ENCODE measurements at places on chromosomes 16 and 17.

DNA sequence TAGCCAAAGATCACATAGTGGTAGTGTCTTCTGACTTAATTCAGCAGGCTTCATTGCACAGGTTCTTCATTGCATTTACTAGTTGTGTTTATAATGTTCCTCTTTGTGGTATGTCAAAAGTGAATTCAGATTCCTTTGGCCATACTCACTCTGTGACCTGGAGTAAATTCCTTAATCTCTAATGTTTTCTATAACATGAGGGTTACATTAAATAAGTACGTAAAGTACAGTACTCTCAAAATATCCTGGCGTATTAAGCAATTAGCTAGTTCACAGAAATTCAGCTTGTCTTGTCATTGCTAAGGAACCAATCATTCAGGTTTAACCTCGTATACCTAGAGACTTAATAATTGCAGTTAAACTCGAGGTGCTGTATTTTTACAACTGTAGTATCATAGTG is 4.2 kb downstream of the RPS6KB1 start:
- DNase-seq = no peak

GRCh38 chr17:33519692-33520091 is 226.6 kb upstream of the ASIC2 start:
- DNase-seq = no peak

DNA sequence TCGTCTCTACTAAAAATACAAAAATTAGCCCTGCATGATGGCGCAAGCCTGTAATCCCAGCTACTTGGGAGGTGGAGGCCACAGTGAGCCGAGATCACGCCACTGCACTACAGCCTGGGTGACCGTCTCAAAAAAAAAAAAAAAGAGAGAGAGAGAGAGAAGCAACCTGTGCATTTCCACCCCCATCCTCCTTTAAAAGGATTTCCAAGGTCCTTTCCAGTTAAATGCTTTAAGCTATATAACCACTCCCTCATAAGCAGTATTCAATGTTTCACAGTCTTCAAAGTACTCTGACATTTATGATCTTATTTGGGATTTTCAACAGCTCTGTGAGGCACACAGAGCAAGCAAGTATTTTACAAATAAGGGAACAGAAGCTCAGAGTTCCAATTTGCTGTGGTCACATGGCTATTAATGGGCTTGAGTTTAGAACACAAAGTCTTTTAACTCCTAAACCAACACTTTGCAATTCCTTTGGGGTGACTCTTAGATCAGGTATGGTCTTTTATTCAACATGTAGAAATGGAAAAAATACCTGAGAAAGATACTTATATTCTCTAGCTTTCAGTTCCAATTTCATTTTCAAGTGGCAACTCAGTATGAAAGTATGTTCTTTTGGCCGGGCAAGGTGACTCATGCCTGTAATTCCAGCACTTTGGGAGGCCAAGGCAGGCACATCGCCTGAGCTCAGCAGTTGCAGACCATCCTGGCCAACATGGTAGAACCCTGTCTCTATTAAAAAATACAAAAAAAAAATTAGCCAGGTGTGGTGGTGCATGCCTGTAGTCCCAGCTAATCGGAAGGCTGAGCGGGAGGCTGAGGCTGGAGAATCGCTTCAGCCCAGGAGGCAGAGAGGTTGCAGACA is 31.3 kb downstream of the SPOP start:
- peak; percentile 77 for DNase-seq

GRCh38 chr17:44074911-44075285 is 4.4 kb downstream of the G6PC3 start:
- DNase-seq = no peak

DNA sequence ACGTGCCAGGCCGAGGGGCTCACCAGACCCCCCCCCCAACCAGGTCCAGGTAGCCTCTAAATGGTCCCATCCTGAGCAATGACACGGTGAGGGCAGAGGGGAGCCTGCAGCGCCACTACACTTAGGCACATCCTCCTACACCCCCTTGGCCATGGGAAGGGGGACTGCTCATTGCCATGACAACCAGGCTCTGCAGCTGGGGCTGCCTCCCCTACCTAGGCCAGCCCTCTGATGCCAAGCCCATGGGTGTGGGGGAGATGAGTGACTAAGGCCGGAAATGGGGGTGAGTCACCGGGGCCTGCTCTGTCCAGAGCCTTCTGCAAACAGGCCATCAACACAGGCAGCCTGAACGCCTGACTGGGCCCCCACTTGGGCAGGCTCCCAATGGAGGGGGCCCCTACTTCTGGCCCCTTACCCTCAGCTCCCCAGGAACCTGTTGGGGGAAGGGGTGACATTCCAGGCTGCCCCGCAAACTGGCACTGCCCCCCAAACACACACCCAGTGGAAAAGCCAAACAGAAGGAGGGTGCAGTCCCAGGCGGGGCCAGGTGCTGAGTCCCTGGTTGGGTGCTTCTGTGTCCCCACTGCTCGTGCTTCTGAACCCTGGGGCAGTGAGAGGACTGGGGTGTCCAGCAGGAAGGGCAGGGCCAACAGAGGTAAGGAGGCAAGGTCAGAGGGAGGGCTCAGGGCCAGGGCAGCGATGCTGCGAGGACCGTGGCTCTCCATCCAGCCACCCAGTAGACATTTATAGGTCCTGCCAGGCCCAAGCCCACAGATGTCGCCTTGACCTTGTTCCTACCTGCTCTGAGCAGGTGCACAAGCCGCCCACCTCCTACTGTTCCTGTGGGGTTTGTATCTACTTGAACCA is 8.2 kb downstream of the PLCD3 start:
- peak; percentile 74 for DNase-seq

DNA sequence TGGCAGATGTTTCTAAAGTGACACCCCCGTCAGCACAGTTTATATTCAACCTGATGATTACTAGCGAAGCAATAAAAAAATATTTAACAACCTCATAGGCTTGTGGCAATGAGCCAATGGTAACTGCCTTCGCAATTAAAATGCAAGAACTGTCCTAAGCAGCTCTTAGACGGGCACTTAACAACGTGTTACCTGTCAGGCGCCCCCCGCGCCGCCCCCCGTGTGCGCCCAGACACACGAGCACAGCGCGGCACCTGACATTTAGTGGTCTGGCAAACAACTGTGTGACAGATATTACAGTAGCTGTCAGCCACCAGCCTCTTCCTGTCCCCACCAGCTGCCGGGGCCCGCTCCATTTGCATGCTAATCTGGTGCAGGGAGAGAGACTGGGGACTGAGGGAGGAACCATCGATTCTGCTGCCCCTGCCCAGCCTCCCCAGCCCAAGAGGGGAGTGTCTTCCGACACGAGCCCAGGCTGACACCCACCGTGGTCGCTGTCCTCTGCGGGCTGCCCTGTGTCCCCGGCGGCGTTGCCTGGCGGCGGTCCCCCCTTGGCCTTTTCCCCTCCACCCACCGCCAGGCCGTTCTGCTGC is 12.7 kb downstream of the NDUFAF8 start:
- no peak for DNase-seq

- DNase-seq = no peak
These were observed 1.3 kb downstream of the NETO2 start for GRCh38 chr16:47142486-47142820.

- DNase-seq = no peak
These were observed 44.6 kb upstream of the SLC38A10 start for GRCh38 chr17:81339534-81340296.

DNA sequence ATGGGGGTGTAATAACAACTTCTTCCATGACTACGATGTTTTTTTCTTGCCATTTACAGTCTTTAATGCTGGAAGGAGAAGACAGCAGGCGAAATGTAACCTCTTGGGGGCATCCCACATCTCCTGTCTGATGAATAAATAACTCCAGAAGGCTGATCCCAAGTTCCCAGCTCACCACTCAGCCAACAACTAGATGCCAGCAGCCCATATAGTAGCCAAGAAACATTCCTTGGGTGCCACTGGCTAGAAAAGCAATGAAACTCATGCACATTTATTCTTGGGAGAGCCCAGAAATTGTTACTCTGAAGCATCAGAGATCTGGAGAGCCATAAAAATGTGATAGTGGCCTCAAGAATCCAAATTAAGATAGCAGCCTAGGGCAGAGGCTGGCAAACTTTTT is 22.7 kb upstream of the TMEM101 start:
- no peak for DNase-seq

DNA sequence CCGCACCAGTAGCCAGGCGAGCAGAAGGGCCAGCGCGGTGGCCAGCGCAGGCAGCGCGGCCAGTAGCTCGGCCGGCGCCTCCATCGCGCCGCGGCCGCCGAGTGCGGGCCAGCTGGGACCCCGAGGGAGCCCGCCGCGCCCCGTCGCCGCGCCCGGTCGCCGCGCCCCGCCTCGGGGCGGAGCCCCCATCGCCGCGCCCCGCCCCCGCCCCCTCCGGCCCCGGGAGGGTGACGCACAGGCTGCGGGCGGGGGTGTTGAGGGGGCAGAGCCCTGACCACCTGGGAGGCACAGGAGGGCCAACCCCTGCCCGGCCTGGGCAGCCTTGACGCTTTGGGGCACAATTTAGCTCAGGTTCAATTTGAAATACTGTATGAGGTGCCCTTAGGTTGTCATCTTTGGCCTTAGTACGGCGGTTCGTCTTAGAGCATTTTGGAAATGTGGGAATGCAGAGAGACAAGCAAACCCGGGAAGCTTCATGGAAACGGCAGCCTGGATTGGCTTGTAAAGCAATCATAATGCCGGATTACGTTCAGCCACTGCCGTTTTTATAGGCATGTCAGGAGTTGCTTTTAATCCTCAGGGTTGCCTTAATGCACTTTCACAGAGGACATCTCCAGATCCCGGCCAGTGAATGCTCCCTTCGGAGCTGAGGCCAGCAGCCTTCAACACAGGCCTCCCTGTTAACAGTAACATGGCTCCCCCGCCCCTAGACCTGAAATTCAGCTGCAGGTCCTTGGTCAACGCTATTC is at the start of gene MXRA7:
TSS of gene MXRA7 (minus strand) at position 103 of the 749 bp plus-strand sequence. CDS start at position 84, 19 bp downstream.
- peak; percentile 86 for DNase-seq

GRCh38 chr17:72634621-72635020 is 457.9 kb downstream of the SLC39A11 start:
- no peak for DNase-seq

GRCh38 chr17:7684851-7685532 is 2.3 kb downstream of the TP53 start:
- DNase-seq = no peak

GRCh38 chr16:69934044-69934443 is 17.1 kb upstream of the CLEC18A start:
- no peak for DNase-seq

GRCh38 chr16:49515861-49516260 is 142.3 kb downstream of the C16orf78 start:
- DNase-seq = no peak

DNA sequence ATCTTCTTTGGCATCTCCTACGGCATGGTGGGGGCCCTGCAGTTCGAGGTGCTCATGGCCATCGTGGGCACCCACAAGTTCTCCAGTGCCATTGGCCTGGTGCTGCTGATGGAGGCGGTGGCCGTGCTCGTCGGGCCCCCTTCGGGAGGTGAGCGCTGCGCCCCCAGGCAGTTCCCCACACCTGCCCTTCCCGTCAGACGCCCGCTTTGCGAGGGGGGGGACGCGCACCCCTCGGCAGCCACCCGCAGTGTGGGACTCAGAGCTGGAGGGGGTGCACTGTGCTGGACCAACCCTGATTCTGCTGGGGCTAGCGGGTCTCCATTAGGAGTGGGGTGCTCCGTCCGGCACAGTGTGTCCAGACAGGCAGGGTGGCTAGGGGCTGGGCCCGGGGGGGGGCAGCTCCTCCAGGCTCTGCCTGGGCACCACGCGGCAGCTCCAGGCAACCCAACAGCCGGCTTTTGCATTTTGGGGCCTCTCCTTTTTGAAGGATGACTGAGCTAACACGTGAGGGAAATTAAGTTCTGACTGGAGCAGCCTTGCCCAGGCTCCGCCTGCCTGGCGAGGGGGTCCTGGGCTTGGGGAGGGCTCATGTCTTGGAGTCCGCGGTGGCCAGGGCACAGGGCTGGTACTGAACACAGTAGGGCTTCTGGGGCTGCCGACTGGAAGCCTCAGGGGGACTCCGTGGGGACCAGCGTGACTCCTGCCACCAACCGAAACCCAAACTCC is 9.1 kb downstream of the SLC16A3 start:
- DNase-seq = peak; percentile 63

GRCh38 chr16:69508033-69508755 is 57.6 kb upstream of the NFAT5 start:
- DNase-seq = no peak

DNA sequence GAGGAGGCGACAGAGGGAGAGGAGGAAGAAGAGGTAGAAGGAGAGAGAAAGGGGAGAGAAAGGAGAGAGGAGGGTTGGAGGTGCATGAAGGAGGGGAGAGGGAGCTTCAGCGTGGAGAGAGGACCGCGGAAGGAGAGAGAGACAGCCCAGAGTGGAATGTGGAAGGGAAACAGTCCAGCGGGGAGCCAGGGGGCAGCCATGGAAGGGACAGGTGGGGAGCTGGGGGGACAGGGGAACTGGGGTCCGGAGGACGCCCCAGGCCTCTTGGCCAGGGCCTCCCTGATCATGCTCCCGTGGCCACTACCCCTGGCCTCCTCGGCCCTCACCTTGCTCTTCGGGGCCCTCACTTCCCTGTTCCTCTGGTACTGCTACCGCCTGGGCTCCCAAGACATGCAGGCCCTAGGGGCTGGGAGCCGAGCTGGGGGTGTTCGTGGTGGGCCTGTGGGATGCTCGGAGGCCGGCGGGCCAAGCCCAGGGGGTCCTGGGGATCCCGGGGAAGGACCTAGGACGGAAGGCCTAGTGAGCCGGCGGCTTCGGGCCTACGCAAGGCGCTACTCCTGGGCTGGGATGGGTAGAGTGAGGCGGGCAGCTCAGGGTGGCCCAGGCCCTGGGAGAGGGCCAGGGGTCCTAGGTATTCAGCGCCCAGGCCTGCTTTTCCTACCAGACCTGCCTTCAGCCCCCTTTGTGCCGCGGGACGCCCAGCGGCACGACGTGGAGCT is 759 bp downstream of the ASPHD1 start:
- DNase-seq = no peak

DNA sequence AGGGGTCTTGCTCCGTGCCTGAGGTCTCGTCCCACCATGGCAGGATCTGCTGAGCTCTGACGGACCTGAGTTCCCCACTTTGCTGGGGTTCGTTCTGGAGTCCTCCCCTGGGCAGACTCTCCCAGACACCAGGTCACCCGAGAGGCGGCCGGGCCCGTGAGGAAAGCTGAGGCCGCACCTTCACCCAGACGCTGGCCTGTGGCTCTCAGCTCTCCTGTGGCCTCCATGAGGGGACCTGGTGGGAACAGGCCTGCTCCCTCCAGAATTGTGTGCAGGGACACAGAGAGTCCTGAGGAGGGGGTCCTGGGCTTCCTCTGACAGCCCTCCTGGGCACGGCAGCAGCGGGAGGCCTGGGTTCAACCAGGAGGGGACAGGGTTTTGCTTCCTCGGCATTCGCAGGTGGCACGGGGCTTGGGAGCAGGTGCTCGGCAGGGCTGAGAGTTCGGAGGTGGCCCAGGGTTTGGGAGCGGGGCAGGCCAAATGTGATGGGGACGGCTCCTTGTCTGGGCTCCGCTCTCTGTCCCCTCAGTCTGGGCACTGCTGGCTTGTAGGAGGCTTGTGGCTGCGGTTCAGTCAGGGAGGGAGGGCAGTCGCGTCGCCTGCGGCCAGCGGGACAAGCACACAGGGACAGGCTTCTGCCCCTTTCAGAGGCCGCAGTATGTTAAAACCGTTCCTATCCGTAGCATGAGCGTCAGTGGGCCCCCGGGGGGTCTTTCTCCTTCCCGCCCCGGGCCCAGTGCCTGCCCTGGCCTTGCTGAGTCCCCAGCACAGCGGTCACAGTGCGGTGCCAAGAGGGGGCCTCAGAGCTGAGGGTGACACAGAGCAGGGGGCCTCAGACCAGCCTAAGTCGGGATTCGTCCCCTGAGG is 8.1 kb upstream of the SNAI3 start:
- DNase-seq = no peak

GRCh38 chr17:32806646-32807045 is 70.3 kb downstream of the MYO1D start:
- DNase-seq = no peak

- DNase-seq = no peak
These were observed 344.0 kb downstream of the CA10 start for GRCh38 chr17:51814521-51814920.
